ENCODE measurements at places on chromosomes 11 and 22.

DNA sequence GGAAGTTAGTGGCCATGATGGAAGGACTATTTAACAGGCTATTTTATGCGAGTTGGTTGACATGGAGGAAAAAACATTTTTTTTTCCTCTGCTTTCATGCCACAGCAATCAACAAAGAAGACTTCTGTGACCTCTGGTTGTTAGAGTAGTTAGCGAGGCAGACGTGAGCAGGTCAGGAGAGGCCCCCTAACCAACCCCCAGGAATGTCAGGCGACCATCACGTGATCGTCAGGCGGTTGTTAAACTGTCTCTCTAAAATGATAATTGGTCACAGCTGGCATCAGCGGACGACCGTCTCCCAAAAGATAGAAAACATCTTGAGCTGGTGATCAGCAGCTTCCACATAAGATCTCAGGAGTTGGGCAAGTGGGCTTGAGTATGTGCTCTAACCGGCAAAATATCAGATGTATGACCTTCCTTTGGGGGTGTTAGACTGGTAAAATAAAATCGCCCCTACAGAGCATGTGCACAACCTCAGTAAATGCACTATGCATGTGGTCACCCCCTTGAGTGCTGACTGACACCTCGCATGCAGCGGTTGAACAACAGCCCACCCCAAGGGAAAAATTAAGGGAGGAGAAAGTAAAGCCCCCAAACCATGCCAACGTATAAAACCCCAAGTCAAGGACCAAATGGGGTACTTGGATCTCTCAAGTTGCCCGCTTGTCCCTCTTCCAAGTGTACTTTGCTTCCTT lies 20.9 kb upstream of the NARS2 start:
- DNase-seq = no peak

DNA sequence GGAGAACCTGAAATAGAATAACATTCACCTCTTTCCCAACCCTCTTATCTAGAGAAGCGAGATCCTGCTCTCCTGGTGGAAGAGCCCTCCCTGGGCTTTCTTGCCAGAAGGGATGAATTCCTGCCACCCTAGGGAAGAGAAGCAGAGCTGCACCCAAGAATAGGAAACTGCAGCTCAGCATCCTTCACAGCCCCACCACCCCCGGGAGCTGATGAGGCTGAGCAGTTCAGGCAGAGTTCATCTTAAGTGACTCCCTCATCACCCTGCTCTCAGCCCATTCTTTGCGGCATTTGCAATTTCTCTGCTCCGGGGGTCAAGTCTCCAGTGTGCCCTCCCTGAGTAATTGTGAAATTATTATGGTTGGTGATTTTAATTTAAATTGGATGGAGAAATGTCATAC lies 514.9 kb downstream of the BUD13 start:
- DNase-seq = no peak

DNA sequence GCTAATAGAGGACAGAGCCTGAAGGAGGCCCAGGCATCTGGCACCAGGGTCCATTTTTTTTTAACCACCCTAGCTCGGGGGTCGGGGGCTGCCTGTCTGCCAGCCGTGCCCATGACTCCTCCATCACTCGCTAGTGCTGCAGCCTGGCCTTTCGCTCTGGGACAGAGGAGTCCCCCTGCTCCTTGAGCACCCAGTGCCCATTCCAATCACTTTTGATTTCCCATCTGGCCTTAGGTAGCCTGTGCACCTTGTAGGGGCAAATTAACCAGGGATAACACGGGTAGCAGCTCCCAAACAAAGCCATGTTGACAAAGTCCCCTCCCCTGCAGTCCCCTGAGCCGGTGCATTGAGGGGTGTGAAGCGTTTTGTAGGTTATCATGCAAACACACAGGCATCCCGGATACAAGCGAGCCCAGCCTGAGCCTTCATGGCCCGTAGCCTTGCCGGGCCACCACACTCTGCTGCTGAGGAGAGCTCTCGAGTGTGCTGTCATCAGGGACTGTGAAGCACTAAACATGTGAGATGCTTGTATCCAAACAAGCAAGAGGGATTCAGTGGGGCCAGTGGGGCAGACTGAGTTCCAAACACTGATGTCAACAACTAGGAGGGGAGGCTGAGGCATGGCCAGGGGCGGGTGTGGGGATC lies 208.7 kb downstream of the DSCAML1 start:
- no peak for DNase-seq

DNA sequence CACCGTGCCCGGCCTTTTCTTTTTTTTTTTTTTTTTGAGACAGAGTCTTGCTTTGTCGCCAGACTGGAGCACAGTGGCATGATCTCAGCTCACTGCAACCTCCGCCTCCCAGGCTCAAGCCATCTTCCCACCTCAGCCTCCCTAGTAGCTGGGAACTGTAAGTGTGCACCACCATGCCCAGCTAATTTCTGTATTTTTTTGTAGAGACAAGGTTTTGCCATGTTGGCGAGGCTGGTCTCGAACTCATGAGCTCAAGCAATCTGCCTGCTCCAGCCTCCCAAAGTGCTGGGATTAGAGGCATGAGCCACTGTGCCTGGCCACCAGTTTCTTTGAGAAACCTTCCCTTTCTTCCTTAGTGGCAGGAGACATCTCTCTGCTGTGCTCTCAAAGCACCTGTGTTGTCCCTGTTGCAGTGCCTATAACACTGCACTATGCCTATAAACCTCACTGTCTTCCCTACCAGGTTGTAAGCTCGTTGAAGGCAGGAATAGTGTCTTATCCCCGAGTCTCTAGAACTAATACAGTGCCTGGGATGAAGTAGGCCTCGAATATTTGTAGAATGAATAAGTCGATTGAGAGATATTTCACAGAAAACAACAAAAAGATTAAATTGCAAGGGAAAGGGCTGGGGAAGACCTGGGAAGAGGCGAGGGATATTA lies 13.7 kb downstream of the TAGLN start:
- DNase-seq = no peak

GRCh38 chr11:72100462-72100861 lies 2.6 kb downstream of the LAMTOR1 start:
- no peak for DNase-seq

DNA sequence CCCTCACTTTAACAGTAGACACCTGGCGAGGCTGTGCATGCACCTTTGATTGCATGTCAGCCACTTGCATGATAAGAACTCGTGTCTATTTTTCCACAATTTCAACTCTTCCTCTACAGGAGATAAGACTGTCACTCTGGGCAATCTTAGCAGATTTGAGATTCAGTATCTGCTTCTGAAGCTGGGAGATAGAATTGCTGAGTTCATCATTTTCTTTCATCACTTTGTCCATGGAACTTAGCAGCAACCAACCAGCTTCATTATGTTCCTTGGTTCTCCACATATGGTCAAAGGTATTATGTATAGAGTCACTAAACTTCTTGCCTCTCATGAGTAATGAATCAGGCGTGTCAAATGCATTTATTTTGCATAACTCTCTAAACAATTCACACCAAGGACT lies 17.1 kb downstream of the MTNR1B start:
- DNase-seq = no peak
